IPS-NIHi11 (cell line): ENCODE measurements at places on chromosomes 1 and 21.

DNA sequence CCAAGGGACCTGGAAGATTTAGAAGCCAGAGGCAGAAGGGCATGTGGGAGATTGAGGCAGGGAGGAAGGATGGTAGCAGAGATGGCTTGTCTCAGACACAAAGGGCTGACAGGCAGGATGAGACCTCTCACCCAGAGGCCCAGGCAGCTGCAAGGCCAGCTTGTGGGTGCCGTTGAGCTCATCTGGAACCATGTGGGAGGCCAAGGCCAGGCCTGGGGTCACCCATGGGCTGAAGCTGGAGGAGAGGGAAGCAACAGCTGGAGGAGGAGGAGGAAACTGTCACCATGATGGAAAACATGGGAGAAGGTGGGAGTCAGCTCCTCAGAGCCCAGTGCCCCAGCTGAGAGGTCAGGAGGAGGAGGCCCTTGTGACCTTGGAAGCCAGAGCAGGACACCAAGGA is 6.4 kb downstream of the CRABP2 start:
- DNase-seq, result no peak

DNA sequence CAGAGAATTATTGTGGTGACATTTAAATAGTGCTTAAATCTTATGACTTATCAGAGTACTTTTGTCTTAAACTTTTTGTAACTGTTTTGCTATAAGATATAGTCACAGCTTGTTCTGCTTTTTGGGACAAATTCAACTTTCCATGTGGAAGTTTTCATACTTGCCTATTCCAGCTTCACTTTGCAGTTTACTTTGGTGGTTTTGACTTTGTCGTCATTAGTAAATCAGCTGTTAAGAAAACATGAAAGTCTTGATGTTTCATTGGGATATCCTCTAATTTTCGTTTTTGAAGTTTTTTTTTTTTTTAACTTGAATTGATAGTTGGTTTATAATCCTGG is 31.3 kb downstream of the SDCCAG8 start:
- DNase-seq, result no peak

DNA sequence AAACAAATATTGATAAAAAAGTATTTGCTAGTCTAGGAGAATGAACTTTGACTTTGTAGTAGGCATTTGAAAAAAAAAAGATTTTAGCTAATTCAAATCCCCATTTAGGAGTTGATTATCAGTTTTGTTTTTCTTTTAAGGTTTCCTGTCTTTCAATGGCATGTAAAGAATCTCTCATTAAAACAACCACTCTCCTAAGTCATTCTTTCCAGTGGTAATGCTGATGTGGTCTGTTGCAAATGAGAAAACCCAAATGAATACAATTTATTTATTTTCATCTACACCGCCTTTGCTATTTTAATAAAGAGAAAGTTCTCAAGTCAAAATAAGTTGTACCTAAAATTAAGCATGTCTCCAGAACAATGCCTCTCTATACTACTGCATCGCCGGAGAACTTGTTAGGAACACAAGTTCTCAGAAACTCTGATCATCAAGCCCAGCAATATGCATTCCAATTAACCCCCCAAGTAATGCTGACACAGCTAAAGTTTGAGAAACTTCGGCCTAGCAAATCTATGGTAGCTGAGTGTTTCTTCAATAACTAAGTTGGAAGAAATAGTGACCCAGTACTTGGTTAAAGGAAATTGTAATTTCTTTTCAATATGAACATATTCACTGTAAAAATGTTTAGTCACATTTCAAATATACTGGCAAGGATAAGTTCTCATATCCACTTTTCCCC is 255.1 kb downstream of the PTPRC start:
- DNase-seq, result no peak

GRCh38 chr1:16175610-16176553 is 20.0 kb upstream of the EPHA2 start:
- no peak for DNase-seq

DNA sequence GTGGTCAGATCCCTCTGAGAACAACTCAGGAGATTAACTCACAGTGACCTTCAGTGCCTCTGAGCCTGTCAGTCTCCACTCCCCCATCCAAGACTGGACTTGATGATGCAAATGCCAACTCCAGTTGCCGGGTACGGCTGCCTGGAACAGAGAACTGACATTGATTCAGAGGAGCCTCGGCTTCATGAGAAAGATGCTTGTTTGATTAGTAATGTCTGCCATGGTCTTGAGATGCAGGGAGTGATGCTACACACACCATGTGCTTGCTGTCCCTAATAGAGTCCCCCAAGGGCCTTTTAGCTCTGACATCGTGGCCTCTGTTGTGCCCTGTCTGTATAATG is 51.8 kb upstream of the LRP8 start:
- no peak for DNase-seq

GRCh38 chr1:44321466-44321865 is 33.6 kb downstream of the ERI3 start:
- DNase-seq, result no peak
